ENCODE measurements at places on chromosomes 1 and 21.

GRCh38 chr1:165531021-165531420 is 12.8 kb upstream of the LRRC52 start:
- DNase-seq: no peak

- no peak for DNase-seq
These were observed 37.2 kb downstream of the RRP1 start for GRCh38 chr21:43826623-43826974.

- DNase-seq: no peak
These were observed 123.7 kb downstream of the ACTL8 start for GRCh38 chr1:17878837-17879236.

DNA sequence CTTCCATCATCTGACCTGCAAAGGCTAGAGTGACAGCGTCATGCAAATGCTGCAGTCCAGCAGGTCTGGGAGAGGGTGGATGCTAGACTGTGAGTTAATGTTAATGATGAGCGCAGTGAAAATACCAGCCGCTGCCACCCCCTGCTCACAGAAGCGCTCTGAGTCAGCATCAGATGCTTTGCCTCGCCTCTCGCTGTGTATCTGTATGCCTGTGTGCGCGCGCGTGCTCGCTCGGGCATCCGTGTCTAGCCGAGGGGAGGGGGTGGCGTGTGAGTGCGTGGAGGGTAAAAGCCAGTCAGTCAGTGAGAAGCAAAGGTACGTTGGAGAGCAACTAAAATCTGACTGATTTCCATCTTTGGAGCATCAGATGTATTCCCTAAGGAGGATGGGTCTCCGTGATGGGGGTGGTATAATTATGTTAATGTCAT is 858.7 kb downstream of the USP25 start:
- DNase-seq: no peak

GRCh38 chr1:162072740-162073139 is 3.2 kb downstream of the NOS1AP start:
- DNase-seq: no peak

- DNase-seq: no peak
These were observed 139.7 kb upstream of the BEND5 start for GRCh38 chr1:48916130-48917069.
